Cardiac septum (tissue), 1 donor: ENCODE measurements at places on chromosomes 5 and 9. TPM values are rescaled to one million over a fixed set of nuclear protein-coding genes. Genes with fewer than 3 reads are reported as not detected.

The C8G gene
- 3.4 TPM for total RNA-seq

The SCGB3A1 gene
- not detected for total RNA-seq

The QRFP gene
- total RNA-seq: not detected

The PLPP1 gene
- 102 TPM for total RNA-seq

The OTP gene
- not detected for total RNA-seq

The EGFLAM gene
- total RNA-seq: 6.3 TPM

The ZSWIM6 gene
- 6.7 TPM for total RNA-seq

The PCDHA9 gene
- 0.03 TPM for total RNA-seq

The MARVELD2 gene
- total RNA-seq: 0.62 TPM

The CACNA1B gene
- 0.70 TPM for total RNA-seq

The PCBD2 gene
- total RNA-seq: 21.2 TPM

The GPR151 gene
- total RNA-seq: not detected
